ENCODE measurements at places on chromosomes 11 and 22.

DNA sequence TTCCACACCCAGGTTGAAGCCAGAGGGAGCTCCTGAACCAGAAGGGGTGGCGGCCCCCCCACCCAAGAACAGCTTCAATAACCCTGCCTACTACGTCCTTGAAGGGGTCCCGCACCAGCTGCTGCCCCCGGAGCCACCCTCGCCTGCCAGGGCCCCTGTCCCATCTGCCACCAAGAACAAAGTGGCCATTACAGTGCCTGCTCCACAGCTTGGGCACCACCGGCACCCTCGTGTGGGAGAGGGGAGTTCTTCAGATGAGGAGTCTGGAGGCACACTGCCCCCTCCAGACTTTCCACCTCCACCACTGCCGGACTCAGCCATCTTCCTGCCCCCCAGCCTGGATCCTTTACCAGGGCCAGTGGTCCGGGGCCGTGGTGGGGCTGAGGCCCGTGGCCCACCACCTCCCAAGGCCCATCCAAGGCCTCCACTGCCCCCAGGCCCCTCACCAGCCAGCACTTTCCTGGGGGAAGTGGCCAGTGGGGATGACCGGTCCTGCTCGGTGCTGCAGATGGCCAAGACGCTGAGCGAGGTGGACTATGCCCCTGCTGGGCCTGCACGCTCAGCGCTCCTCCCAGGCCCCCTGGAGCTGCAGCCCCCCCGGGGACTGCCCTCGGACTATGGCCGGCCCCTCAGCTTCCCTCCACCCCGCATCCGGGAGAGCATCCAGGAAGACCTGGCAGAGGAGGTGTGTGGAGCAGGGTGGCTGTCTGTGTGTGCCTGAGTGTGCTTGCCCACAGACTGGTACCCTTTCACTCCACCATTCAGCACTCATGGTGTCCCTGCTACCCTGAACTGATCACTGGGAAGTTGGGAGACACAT, 6.7 kb downstream of the PHOX2A start:
- no peak for DNase-seq

DNA sequence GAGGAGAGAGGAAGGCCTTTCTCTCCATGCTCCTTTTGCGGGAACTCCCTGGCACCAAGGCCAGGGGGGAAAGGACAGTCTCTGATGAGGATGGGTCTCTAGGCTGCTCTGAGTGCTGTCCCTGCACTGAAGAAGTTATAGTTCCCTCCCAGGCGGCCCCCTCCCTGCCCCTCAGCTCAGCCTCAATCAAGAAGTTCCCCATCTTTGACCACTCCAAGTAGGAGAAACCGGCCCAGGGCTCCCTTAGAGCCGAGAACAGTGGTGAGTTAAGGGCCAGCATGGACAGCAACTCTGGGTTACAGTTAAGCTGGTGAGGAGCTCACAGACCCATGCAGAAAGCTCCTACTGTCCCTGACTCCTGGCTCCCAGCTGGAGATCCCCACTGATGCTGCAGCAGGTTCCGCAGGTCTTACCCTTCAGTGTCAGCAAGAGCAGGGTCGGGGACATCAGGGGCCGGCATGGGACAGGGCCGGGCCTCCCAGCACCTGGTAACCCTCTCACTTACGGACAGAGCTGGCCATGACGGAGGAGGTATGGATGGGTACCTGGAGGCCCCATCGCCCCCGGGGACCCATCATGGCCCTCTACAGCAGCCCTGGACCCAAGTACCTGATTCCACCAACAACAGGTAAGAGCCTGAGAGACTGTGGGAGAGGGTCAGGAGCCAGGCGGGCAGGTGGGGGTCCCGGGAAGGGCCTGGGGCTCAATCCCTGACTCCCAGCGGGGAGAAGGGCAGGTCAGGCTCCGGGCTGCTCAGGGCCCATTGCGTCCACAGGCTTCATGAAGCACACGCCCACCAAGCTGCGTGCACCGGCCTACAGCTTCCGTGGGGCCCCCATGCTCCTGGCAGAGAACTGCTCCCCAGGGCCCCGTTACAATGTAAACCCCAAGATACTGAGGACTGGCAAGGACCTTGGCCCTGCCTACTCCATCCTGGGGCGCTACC, 4.2 kb downstream of the SCGB1C1 start:
- no peak for DNase-seq

GRCh38 chr11:95895815-95896214, 28.1 kb downstream of the MTMR2 start:
- no peak for DNase-seq

- no peak for DNase-seq
Observed at GRCh38 chr22:45503816-45504372, 1.2 kb downstream of the FBLN1 start.

- no peak for DNase-seq
Observed at GRCh38 chr11:133515107-133515506, 17.2 kb downstream of the OPCML start.

DNA sequence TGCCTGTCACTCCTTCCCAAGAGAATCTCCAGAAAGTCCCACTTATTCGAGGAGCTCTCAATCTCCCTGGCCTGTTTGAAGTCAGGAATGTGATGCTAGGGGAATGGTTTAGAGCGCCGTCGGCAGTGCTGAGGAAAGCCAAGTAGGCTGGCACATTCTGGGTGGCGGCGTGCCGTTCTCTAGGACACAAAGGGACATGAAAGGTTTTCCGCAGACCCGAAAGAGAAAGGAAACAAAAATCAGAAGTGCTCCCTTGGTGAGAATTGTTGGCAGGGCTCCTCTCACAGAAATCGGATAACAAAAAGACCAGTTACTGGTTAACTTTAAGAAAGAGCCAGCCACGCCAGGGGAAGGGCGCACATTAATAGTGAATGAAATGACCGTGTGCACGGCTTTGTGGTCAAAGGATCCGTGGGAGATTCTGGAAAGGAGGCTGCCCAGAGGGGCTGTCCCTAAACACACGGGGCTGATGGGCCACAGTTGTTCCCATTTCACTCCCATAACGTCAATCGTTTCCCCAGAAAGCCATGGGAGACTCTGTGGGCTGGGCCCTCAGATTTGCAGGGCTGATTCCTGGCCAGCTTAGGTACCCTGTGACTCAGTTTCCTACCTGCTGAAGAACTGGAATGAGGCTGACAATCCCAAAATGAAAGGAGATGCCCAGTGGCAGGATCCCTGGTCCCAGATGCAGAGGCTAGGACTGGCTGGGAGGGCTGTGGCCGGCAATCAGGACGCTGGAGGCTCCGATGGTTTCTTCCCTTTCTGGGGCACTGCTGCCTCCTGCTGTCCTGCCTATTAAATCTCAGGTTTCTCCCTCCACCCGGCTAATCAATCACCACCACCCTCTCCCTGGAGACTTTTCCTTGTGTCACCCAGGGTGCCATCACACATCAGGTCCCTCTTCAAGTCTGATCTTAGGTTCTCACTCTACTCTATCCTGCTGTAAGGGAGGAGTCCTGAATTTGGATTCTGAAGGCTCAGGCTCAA, 82.3 kb downstream of the RCN1 start:
- DNase-seq, result no peak

DNA sequence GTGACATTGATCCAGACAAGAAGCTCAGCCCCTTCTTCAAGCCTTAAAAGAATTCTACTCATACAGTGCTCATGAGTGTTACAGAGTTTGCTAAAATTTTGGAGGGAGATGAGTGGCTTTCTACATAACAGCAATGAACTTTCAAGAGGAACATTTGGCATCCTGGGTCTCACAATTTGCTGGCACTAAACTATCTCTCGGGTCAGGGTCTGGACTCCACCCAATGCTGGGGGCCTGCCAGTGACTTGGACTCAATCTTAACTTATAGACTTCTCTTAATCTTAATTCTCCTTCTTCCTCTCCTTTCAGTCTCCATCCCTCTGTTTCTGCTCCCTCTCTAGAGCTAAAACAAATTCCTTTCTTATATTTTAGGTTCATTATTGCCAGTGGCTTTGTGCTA, 317.9 kb downstream of the TMEM135 start:
- no peak for DNase-seq

- no peak for DNase-seq
Observed at GRCh38 chr11:48020092-48020755, 39.9 kb downstream of the PTPRJ start.

- no peak for DNase-seq
Observed at GRCh38 chr11:62437616-62438015, 18.8 kb downstream of the SCGB1A1 start.

DNA sequence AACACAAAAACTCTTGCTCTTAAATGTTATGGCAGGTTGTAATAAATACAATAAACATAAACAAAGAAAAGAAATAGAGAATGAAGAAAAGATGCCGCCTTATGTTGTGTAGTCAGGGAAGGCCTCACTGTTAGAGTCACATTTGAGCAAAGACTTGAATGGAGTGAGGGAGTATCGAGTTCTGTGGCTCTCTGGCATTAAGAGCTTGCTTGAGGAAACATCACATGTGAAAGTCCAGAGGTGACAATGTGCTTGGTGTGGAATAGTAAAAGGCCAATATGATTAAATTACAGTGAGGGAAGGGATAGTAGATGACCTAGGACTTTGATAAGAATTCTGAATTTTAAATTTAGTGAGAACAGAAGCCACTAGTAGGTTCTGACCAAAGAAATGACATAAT, 139.4 kb downstream of the ATG16L2 start:
- DNase-seq, result no peak

- DNase-seq, result no peak
Observed at GRCh38 chr11:134792677-134793076, 380.6 kb upstream of the B3GAT1 start.

- DNase-seq, result no peak
Observed at GRCh38 chr11:87812571-87813365, 362.5 kb downstream of the RAB38 start.

DNA sequence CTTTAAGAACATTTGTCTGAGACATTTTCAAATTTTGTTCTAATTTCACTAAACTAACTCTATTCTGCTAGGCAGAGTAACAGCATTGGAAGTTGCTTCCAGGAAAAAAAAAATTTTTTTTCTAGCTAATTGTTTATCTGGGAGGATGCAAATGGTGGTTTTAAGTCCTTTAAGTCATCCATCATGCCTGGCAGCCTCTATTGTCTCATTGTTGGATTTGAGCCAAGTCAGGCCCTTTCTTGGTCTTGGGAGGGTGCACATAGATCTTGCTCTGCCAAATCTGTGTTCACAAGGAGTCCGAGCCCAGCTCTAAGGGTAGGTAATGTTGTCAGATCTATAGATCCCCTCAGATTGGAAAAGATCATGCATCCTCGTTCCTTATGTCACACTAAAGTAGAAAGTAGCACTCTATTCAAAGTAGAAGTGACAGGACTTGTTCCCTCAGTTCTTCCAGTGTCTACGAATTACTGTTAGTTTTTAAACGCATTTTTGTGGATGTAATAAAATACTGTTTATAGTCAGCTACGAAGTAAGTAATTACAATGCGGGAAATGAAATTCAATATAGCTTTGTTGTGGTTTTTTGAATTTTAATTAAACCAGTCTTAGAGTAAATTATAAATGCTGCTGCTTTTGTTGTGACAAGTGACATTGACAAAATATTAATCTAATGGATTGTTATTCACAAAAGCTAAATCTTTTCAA, 166.0 kb upstream of the RASSF10 start:
- no peak for DNase-seq

- no peak for DNase-seq
Observed at GRCh38 chr11:444396-445144, 2.8 kb upstream of the ANO9 start.

DNA sequence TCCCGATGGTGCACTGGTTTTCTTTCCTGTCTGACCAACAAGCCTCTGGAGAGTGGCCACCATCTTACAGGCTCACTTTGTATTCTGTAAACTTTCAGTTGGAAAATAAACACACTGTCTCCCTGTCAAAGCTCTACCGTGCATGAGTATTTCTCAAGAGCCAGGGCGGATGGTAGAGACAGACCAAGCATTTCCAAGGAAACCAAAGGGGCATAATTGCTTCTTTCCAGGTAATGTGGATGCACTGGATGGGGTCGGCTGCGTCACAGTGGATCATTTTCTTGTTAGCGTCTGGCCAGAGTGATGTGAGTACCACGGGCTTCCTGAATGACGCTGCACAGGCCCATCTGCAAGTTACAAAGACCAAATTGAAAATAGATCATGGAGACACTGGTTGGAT, 5.1 kb upstream of the SEZ6L start:
- DNase-seq, result no peak

DNA sequence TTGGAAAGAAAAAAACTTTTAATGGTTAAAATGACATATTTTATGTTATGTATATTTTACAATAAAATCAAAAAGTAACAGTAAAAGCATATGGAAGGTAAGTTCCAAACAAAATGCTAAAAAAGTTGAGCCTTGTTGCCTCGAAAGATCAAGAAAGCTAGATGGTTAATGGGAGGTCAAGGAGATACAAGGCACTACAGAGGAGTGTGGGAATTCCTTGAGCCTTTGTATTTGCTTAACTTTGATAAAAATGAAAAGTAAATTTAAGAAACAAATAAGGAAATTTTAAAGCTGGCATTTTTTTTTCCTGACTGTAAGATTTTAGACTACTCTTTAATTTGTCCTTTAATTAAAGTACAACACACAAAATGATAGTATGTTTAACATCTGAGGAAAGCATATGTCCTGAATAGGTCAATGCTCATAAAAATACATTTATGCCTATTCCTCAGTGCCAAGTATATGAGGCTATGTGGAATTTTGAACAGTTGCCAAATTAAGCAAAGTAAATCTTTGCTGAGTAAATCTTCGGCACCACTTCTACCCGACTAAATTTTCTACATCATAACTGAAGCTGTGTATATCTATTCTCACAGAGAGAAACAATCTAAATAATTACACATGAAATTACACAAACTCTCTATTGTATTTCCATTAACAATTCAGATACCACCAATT, 108.8 kb downstream of the TTC28 start:
- DNase-seq, result no peak

DNA sequence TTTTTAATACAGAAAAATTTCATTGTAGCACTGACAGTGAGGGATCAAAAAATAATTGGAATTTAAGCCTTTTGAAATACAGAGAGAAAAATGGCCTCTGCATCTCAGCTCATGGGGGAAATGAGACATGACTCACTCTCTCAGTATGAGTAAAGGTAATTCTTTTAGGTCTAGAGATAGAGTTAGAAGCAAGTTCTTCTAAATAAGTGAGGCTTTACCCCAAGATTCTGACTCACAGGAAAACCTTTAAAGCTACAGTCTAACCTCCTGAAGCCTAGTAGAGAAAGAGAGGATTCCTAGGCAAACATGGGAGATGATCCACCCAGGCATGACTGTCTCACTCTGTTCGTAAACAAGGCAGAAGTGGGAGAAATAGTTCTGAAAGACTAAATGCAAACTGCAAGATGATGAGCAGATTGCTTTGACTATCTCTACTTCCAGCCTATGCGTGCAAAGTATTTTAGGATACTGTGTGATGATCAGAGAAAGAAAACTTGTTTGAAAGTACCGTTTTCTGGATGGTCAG, 1003.3 kb upstream of the CCDC90B start:
- no peak for DNase-seq

- DNase-seq, result no peak
Observed at GRCh38 chr22:27911330-27911729, 7.7 kb downstream of the PITPNB start.

Data from memory B cell (primary cell).